ENCODE measurements at places on chromosomes 16 and 17. TPM values are rescaled to one million over a fixed set of nuclear protein-coding genes. Genes with fewer than 3 reads are reported as not detected.

Gene HBA2
- not detected for total RNA-seq

DNA sequence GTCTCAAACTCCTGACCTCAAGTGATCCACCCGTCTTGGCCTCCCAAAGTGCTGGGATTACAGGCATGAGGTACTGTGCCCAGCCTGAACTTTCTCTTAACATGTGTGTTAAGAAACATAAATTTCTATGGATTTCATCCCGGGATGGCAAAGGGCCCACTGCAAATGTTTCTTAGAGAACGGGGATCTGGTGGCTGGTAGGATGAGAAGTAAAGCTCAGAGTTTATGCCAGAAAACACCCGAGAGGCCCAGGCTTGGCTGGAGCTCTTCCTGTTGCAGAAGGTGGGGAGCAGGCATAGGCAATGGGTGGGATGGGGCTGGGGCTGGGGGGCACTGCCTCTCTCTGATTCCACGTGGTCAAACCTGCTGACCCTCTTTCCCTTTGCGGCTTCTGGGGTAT is 5.6 kb upstream of the CARHSP1 start:
- H3K27ac ChIP-seq = no peak overlapping the region
- DNase-seq = no peak
- no peak overlapping the region for H3K4me3 ChIP-seq
- H3K36me3 ChIP-seq = no peaks in the 10 kb centered on the region

GRCh38 chr17:55654022-55654421 is 68.6 kb downstream of the TMEM100 start:
- H3K27ac ChIP-seq = no peak overlapping the region
- no peak for DNase-seq
- no peaks in the 10 kb centered on the region for H3K4me1 ChIP-seq
- H3K36me3 ChIP-seq = no peaks in the 10 kb centered on the region
- H3K27me3 ChIP-seq = no peaks in the 10 kb centered on the region

Gene CLUH
- total RNA-seq = 86.1 TPM

Gene ITGB4
- total RNA-seq = 9.7 TPM

Gene SECTM1
- 0.16 TPM for total RNA-seq

DNA sequence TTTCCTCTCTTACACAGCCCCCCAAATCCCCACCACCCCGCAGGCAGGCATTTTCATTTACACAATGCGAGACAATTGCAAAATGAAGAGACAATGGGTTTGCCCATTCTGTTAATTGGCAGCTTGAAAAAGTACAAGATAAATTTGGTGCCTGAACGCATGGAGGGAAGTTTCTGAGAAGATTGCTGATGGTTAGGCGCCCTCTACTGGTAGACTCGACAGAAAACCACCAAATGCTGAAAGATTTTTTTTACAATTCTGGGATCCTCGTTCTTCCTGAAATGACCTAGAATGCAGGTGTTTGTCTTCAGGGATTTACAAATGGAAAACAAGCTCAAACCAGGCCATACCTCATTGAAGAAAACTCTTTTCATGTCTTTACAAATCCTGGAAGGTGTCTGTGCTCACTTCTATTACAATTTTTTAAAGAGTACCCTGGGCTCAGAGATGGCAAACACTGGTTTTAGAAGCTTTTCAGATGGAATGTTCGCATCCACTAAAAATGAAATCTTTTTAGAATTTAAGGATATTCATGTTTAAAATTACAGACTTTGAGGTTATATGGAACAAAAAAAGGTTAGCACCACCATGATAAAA is 338.5 kb downstream of the PMP22 start:
- no peaks in the 10 kb centered on the region for H3K27me3 ChIP-seq
- H3K27ac ChIP-seq = no peak overlapping the region
- DNase-seq = peak; percentile 86

GRCh38 chr17:57349541-57350247 is 93.4 kb downstream of the MSI2 start:
- no peak overlapping the region for H3K27ac ChIP-seq
- peaks cover 5% of the 10 kb centered on the region for H3K4me1 ChIP-seq
- H3K36me3 ChIP-seq = peaks cover 3% of the 10 kb centered on the region
- H3K27me3 ChIP-seq = no peaks in the 10 kb centered on the region

DNA sequence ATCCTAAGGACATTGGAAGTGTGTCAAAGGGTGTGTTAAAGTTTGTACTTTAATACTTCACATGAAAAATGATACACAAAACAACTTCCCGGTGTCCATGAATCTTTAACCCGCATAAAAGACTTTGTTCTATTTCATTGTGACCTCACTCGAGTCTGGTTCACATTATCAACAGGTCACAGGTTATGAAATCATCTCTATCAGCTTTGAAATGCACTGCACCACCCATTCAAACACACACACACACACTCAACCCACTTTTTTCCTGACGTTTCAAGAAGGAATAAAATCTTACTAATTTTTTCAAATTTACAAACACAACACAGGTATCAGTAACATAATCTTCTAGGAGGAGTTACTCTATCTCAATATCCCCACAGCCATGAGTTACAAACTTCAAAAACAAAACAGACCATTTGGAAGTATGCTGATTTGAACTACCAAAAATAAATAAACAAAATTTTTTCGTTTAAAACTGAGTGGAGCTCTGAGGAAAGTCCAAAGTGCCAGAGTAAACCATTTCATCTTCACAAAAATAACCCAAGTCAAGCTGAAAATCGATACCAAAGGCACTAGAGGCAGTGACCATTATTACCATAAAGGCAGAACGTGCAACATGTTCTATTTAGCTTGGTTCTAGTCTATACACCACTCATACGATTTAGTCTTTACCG is 2.7 kb downstream of the ACOX1 start:
- H3K4me3 ChIP-seq = no peak overlapping the region
- H3K36me3 ChIP-seq = no peaks in the 10 kb centered on the region
- H3K27me3 ChIP-seq = no peaks in the 10 kb centered on the region
- no peak for DNase-seq

DNA sequence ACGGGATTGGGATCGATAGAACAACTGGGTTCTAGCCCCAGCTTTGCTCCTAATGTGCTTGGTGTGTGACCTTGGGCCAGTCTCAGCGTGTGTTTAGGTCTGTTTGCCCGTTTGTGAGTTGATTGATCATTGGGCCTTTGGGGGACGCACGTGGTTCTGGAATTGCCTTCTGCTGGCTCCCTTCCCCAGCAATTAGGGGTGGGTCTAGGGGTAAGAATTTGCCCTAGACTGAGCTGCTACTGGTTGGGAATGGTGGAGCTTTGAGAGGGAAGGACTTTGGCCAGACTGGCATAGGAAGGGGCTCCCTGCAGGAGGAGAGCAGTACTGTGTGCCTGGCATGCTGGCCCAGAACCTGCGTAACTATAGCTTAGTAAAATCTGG is 1.5 kb downstream of the SPNS2 start:
- H3K27ac ChIP-seq = no peak overlapping the region
- H3K4me1 ChIP-seq = peaks cover 4% of the 10 kb centered on the region
- H3K36me3 ChIP-seq = no peaks in the 10 kb centered on the region

Gene ZG16
- not detected for total RNA-seq

GRCh38 chr16:77033516-77033915 is 157.5 kb upstream of the MON1B start:
- H3K27ac ChIP-seq = no peak overlapping the region
- H3K4me1 ChIP-seq = peaks cover 3% of the 10 kb centered on the region
- H3K4me3 ChIP-seq = no peak overlapping the region
- H3K36me3 ChIP-seq = no peaks in the 10 kb centered on the region

GRCh38 chr17:78353834-78354233 is 6.0 kb downstream of the SOCS3 start:
- H3K4me1 ChIP-seq = peaks cover 62% of the 10 kb centered on the region
- no peak for DNase-seq
- peaks cover 25% of the 10 kb centered on the region for H3K27me3 ChIP-seq
- peaks cover 12% of the 10 kb centered on the region for H3K36me3 ChIP-seq
- peak overlapping the region; percentile 98 for H3K27ac ChIP-seq

- H3K27me3 ChIP-seq = no peaks in the 10 kb centered on the region
- no peak overlapping the region for H3K4me3 ChIP-seq
- no peaks in the 10 kb centered on the region for H3K36me3 ChIP-seq
- peaks cover 15% of the 10 kb centered on the region for H3K4me1 ChIP-seq
- no peak for DNase-seq
Measured at GRCh38 chr16:85418978-85419491, 194.1 kb upstream of the GSE1 start.

Gene MT1A
- total RNA-seq = not detected

GRCh38 chr16:1044460-1045309 is 27.9 kb upstream of the SSTR5 start:
- no peak overlapping the region for H3K27ac ChIP-seq
- DNase-seq = no peak
- H3K4me1 ChIP-seq = no peaks in the 10 kb centered on the region
- no peak overlapping the region for H3K4me3 ChIP-seq

- H3K4me1 ChIP-seq = peaks cover 37% of the 10 kb centered on the region
- H3K27me3 ChIP-seq = no peaks in the 10 kb centered on the region
- DNase-seq = peak; percentile 95
- no peaks in the 10 kb centered on the region for H3K36me3 ChIP-seq
- peak overlapping the region; percentile 93 for H3K27ac ChIP-seq
Measured at GRCh38 chr16:4570688-4571321, 14.7 kb downstream of the C16orf96 start.

- H3K36me3 ChIP-seq = peaks cover 9% of the 10 kb centered on the region
- H3K27ac ChIP-seq = peak overlapping the region; percentile 61
- no peak for DNase-seq
Measured at GRCh38 chr17:57970710-57971109, 15.5 kb upstream of the CUEDC1 start.

- DNase-seq = no peak
- no peaks in the 10 kb centered on the region for H3K36me3 ChIP-seq
- no peaks in the 10 kb centered on the region for H3K4me1 ChIP-seq
- H3K4me3 ChIP-seq = no peak overlapping the region
- no peaks in the 10 kb centered on the region for H3K27me3 ChIP-seq
Measured at GRCh38 chr17:33955461-33955860, 299.6 kb upstream of the CCL2 start.

DNA sequence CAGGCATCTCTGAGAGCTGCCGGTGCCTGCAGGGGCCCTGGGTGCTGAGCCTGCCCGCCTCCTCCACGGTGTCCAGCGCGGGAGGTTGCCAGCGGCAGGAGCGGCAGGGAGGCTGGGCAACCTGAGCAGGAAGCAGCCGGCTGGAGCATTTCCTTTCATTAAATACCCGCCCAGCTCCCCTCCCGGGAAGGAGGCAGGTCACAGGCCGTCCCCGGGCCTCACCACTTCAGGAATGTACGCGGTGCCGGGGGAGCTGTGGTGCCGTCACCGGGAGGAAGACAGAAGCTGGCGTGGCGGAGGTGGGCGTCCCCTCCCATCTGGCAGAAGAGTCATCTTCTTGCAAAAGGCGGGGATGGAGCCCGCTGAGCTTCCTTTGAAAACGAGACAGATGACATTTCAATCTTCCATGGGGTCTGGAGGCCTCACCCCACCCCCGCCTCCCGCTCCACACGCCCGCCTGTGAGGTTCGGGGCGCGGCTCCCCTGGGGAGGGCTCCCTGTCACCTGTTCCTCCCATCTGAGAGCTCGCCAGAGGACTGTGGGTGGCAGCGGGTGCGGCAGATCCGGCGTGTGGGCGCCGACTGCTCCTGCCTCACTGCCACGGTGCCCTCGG is 16.0 kb downstream of the SOX8 start:
- H3K4me1 ChIP-seq = no peaks in the 10 kb centered on the region
- no peaks in the 10 kb centered on the region for H3K27me3 ChIP-seq
- no peaks in the 10 kb centered on the region for H3K36me3 ChIP-seq
- DNase-seq = peak; percentile 82
- no peak overlapping the region for H3K4me3 ChIP-seq

GRCh38 chr17:3167574-3167973 is 29.7 kb upstream of the OR1A2 start:
- DNase-seq = no peak
- H3K27me3 ChIP-seq = no peaks in the 10 kb centered on the region
- no peak overlapping the region for H3K27ac ChIP-seq
- no peaks in the 10 kb centered on the region for H3K4me1 ChIP-seq
- H3K4me3 ChIP-seq = no peak overlapping the region

Gene CCL7
- total RNA-seq = not detected

Gene GID4
- total RNA-seq = 11.8 TPM

Gene PSMD7
- 165 TPM for total RNA-seq

DNA sequence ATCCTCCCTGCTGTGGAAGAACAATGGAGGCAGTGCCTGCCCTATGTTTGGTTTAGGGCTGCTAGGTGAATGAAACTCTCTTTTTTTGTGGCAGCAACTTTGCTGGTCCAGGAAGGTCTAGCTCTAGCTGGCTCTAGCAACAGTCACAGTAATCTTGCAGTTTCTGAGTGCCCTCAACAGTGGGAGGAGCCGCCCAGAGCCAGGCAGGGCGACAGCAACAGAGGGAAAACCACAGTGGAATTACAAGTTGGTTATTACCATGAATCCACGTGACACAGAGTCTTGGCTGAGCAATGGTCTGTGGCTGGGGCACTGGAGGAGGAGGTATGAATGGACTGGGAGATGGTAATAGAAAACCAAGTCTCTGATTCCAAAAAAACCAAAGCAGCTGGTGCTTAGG is 10.3 kb downstream of the HSPB9 start:
- peaks cover 10% of the 10 kb centered on the region for H3K4me1 ChIP-seq
- H3K27ac ChIP-seq = no peak overlapping the region
- no peaks in the 10 kb centered on the region for H3K36me3 ChIP-seq

Gene CCL1
- total RNA-seq = not detected

GRCh38 chr17:16987066-16987829 is 15.3 kb upstream of the TNFRSF13B start:
- H3K27ac ChIP-seq = no peak overlapping the region
- H3K4me1 ChIP-seq = no peaks in the 10 kb centered on the region
- no peaks in the 10 kb centered on the region for H3K36me3 ChIP-seq
- no peaks in the 10 kb centered on the region for H3K27me3 ChIP-seq
- no peak overlapping the region for H3K4me3 ChIP-seq
- no peak for DNase-seq
